Transverse colon (tissue), 4 donors: ENCODE measurements at places on chromosomes 7 and 10. TPM values are rescaled to one million over a fixed set of nuclear protein-coding genes. Genes with fewer than 3 reads are reported as not detected.
A peak's percentile ranks its signal among the peaks of the same experiment; 100 is the strongest.

GRCh38 chr7:2941216-2941859, 97.2 kb upstream of the GNA12 start:
- no peaks in the 10 kb centered on the region for H3K4me1 ChIP-seq
- no peaks in the 10 kb centered on the region for H3K36me3 ChIP-seq
- DNase-seq, result no peak
- H3K27me3 ChIP-seq, result no peaks in the 10 kb centered on the region
- H3K27ac ChIP-seq, result no peak overlapping the region

- no peaks in the 10 kb centered on the region for H3K36me3 ChIP-seq
- H3K4me1 ChIP-seq, result no peaks in the 10 kb centered on the region
- H3K4me3 ChIP-seq, result no peak overlapping the region
- H3K27ac ChIP-seq, result no peak overlapping the region
These were observed 152.1 kb downstream of the OAT start for GRCh38 chr10:124266468-124267230.

DNA sequence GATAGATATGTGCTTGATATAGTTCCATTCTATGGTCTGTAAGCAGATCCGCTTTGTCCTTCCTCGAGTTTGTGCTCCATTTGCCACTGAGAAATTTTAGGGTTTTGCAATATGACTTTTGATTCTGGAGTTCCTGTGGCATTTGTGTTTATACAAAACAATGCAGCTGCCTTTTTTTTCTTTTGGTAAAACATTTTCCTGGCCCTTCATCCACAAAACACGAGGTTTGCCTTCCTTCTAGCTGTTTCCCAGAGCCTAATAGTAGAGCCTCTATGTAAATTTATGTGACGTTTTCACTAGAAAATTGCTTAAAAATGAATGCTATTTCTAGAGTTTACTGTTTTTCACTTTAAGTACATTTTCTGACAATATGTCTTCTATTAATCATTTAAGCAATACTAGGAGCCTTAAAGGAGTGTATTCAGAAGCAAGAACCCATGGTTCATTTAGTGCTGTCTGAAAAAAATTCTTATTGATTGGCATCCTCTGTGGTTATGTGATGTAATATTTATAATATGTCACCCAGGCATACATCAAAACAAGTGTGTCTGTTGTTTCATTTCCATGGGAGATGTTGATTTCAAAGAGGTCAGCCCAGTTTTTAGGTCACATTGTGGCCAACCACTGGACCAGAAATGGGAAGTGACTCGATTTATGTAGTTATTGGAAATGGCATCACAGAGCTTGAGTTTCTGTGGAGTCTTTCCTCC, 618.3 kb downstream of the LRMDA start:
- no peak overlapping the region for H3K27ac ChIP-seq
- no peak for DNase-seq
- no peaks in the 10 kb centered on the region for H3K36me3 ChIP-seq
- no peak overlapping the region for H3K4me3 ChIP-seq

GRCh38 chr7:21300692-21301091, 127.2 kb upstream of the SP4 start:
- H3K36me3 ChIP-seq, result no peaks in the 10 kb centered on the region
- H3K4me3 ChIP-seq, result no peak overlapping the region
- peaks cover 5% of the 10 kb centered on the region for H3K27me3 ChIP-seq

GRCh38 chr10:58178811-58179210, 88.9 kb downstream of the IPMK start:
- no peaks in the 10 kb centered on the region for H3K27me3 ChIP-seq
- DNase-seq, result no peak

DNA sequence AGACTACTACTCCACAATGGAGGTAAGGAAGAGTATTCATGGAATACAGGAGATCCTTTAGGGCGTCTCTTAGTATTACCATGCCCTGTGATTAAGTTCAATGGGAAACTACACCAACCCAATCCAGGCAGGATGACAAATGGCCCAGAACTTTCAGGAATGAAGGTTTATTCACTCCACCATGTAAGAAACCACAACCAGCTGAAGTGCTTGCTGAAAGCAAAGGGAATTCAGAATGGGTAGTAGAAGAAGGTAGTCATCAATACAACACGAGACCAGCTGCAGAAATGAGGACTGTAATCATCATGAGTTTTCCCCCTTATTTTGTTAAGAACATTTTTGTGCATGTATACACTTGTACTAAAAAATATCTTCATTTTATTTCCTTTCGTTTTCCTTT, 76.6 kb downstream of the GPR37 start:
- no peaks in the 10 kb centered on the region for H3K4me1 ChIP-seq
- no peak for DNase-seq
- no peaks in the 10 kb centered on the region for H3K27me3 ChIP-seq
- no peak overlapping the region for H3K27ac ChIP-seq

DNA sequence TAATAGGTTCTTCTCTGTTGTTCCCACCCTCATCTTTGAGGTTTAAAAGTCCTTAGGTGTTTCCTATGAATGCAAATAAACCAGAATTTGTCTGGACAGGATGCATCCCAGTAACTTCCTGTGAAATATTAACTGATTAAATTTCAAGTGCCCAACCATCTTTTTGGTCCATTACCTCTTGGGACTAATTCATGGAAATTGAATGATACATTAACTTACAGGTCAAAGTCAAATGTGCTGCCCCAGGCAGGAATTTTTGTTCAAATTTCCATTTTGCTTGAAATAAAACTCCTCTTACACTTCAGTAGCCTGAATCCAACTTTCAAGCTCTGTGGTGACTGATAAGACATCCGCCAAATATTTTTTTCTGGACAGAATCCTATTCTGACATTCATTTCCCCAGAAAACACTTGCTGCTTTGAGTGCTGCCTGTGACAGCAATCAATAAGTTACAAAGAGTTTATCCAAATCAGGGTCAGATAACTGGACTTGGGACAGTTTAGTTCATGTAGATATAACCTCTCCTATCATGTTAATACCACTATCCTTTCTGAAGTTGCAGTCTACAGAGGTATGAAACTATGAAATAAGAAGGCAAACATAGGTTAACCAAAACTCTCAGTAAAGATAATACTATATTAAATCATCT, 383.5 kb downstream of the POM121L12 start:
- no peak overlapping the region for H3K27ac ChIP-seq
- no peak overlapping the region for H3K4me3 ChIP-seq
- no peaks in the 10 kb centered on the region for H3K36me3 ChIP-seq
- H3K4me1 ChIP-seq, result no peaks in the 10 kb centered on the region

GRCh38 chr7:153943457-153943856, 108.7 kb upstream of the DPP6 start:
- H3K36me3 ChIP-seq, result no peaks in the 10 kb centered on the region
- no peaks in the 10 kb centered on the region for H3K4me1 ChIP-seq
- H3K27ac ChIP-seq, result no peak overlapping the region
- DNase-seq, result no peak

DNA sequence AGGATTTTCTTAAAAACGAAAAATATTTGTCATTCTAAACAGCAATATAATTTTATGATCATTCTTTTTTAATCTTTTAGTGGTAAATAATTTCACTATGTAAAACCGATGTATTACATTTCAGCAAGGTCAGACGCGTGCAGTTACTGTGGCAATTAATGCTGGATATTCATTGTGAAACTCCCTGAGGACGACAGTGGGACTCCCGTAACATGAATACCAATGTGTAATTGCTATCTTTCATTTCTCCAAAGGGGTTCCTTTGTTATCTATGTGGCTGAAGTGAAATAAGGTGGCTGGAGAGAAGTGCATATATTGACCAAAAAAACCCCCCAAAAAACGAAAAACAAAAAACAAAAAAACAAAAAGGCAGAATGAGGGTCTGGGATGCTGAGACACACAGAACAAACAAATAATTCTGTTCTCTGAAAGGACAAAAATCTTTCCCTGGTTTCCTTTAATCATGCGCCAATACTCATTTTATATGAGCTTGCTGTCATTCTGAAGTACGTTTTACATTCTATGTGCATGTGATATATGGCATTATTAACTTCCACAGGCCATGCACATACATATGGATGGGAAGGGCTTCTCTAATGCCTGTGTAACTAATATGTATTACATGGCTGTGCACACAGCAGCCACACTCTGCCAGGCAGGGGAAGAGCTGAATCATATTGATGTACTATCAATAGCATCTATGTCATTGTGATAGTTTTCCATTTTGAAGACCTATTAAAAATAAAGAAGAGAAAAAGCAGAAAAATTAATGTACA, 161.4 kb downstream of the RAPGEF5 start:
- no peak overlapping the region for H3K4me3 ChIP-seq
- DNase-seq, result no peak
- H3K36me3 ChIP-seq, result no peaks in the 10 kb centered on the region
- H3K27ac ChIP-seq, result no peak overlapping the region
- no peaks in the 10 kb centered on the region for H3K27me3 ChIP-seq

GRCh38 chr10:47402641-47403301, 18.7 kb upstream of the ZNF488 start:
- H3K4me1 ChIP-seq, result no peaks in the 10 kb centered on the region
- H3K4me3 ChIP-seq, result no peak overlapping the region
- DNase-seq, result peak; percentile 26
- no peaks in the 10 kb centered on the region for H3K36me3 ChIP-seq

DNA sequence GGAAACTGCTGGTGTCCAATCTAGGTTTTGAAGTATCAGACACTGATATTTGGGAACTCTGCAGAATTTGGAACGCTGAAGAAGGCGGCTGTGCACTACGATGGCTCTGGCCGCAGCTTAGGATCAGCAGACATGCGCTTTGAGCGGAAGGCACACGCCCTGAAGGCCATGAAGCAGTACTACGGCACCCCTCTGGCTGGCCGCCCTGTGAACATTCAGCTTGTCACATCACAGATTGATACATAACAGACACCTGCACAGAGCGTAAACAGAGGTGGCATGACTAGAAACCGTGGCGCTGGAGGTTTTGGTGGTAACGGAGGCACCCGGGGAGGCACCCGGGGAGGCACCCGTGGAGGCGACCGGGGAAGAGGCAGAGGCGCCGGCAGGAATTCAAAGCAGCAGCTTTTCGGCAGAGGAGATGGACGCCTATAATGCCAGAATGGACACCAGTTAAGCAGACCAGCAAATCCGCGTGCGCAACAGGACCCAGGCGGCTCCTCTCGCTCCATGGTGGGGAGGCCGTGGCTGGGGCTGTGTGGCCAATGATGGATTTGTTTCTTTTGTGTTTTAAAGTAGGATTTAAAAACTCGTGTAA, 22.2 kb upstream of the CCL24 start:
- no peaks in the 10 kb centered on the region for H3K4me1 ChIP-seq
- no peaks in the 10 kb centered on the region for H3K36me3 ChIP-seq
- H3K27me3 ChIP-seq, result no peaks in the 10 kb centered on the region
- H3K4me3 ChIP-seq, result no peak overlapping the region
- H3K27ac ChIP-seq, result no peak overlapping the region

DNA sequence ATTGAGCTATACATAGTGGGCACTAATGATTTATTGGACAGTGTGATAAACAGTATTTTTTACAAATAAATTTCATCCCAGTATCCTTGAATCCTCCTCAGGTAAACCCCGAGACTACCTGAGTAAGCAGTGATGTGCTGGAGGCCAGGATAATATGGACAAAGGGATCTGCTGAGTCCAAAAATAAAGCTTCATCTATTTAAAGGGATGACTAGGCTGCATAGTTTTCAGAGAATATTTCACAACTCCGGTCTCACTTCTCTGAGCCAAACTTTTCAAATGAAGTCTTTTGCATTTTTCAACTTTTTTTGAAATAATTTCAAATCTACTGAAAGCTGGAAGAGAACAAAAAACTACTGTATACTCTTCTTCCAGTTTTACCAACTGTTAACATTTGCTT, 2.5 kb downstream of the ACTR3B start:
- peaks cover 11% of the 10 kb centered on the region for H3K4me1 ChIP-seq
- no peak overlapping the region for H3K27ac ChIP-seq
- no peaks in the 10 kb centered on the region for H3K27me3 ChIP-seq
- no peaks in the 10 kb centered on the region for H3K36me3 ChIP-seq
- no peak overlapping the region for H3K4me3 ChIP-seq

- H3K4me1 ChIP-seq, result peaks cover 26% of the 10 kb centered on the region
- peak overlapping the region; percentile 80 for H3K4me3 ChIP-seq
- H3K36me3 ChIP-seq, result no peaks in the 10 kb centered on the region
- H3K27ac ChIP-seq, result peak overlapping the region; percentile 96
- H3K27me3 ChIP-seq, result no peaks in the 10 kb centered on the region
- DNase-seq, result peak; percentile 87
These were observed 40.8 kb downstream of the HK1 start for GRCh38 chr10:69318867-69319727.

DNA sequence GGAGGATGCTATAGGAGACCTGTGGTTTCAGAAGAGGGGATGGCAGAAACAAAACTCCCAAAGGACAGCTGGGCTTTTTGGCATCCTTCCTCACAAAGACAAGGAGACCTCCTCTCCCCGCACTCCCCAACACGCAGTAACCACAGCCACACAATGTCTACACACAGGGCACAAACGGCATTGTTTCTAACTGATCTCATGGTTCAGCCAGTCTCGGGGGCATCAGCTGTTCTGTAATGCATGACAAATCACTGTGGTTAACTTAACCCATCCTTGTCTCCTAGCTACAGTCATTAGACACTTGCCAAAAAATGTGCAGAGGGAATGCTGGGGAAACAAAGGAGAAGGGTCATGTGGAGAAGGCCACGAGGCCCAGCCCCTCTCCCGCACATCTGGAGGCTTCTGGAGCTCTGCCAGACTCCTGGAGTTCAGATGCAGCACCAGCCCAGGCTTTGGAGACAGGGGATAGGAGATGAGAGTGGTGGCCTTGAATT, 7.6 kb upstream of the ADAMTS14 start:
- no peaks in the 10 kb centered on the region for H3K36me3 ChIP-seq
- peak overlapping the region; percentile 64 for H3K27ac ChIP-seq
- H3K4me3 ChIP-seq, result no peak overlapping the region
- DNase-seq, result no peak
- H3K27me3 ChIP-seq, result no peaks in the 10 kb centered on the region
- peaks cover 10% of the 10 kb centered on the region for H3K4me1 ChIP-seq

- DNase-seq, result no peak
- H3K4me1 ChIP-seq, result no peaks in the 10 kb centered on the region
- H3K4me3 ChIP-seq, result no peak overlapping the region
- no peaks in the 10 kb centered on the region for H3K36me3 ChIP-seq
- H3K27me3 ChIP-seq, result no peaks in the 10 kb centered on the region
These were observed 107.7 kb upstream of the GDF10 start for GRCh38 chr10:47192273-47192672.

DNA sequence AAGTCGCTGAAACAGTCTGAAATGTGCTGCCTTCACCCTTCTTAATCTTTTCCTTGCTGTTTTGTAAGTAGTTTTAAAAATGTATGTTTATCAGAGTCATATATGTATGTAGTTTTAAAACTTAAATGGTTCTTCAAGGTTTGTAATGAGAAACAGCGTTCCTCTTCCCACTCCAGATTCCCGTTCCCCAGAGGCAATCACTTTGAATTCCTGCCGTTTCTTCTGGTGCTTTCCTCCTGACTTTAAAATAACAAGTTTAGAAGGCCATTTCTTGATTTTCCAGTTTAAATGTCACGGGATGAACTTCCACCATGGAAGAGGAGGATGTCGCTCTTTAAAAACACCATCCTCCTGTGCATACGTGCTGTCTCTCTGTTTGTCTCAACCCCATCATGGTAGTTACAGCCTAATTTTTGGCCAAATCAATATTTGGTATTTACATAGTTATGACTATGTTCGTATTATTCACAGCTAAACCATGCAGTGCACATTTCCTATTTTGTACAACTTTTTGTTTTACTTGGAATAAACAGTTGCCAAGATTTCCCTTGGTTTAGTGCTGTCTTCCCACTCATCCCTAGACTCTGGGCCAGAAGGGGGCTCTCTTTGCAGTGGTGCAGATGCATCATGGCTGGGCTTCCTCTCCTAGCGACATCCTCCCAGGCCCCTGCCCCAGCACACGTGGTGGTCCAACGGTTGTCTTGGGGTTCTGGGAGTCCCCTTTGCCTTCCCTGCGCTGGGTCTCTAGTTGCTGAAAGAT, 151.4 kb downstream of the PTPN20 start:
- H3K36me3 ChIP-seq, result no peaks in the 10 kb centered on the region
- H3K4me1 ChIP-seq, result no peaks in the 10 kb centered on the region

The TAS2R41 gene
- not detected for total RNA-seq
